Inflammatory macrophage treated with lipopolysaccharide for 4 hours (primary cell): ENCODE measurements at places on chromosomes 4 and X.
A peak's percentile ranks its signal among the peaks of the same experiment; 100 is the strongest.

DNA sequence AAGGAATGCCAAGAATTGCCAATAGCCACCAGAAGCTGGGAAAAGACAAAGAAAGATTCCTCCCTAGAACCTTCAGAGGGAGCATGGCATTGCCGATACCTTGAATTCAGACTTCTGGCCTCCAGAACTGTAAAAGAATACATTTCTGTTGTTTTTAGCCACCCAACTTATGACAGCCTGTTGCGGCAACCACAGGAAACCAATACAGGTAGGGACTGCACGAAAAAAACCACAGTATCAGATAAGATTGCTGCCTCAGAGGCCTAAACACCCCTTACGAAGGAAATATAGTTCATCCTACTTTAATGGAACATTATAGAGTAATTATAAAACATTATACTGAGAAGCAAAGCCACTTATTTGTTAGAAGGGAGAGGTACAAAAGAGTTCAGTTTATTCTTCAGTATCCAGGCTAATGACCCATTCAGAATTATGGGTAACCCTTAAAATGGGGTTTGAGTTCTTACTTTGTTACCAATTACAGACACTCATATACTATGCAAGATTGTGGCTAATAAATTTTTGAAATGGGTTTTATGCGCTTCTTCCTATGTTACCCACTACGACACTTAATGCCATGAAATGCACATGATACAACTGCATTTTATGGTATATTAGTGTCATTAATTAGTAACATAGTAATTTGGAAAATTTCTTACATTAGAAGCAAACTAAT, 37.4 kb upstream of the SMIM10L2A start:
- no peak for DNase-seq

DNA sequence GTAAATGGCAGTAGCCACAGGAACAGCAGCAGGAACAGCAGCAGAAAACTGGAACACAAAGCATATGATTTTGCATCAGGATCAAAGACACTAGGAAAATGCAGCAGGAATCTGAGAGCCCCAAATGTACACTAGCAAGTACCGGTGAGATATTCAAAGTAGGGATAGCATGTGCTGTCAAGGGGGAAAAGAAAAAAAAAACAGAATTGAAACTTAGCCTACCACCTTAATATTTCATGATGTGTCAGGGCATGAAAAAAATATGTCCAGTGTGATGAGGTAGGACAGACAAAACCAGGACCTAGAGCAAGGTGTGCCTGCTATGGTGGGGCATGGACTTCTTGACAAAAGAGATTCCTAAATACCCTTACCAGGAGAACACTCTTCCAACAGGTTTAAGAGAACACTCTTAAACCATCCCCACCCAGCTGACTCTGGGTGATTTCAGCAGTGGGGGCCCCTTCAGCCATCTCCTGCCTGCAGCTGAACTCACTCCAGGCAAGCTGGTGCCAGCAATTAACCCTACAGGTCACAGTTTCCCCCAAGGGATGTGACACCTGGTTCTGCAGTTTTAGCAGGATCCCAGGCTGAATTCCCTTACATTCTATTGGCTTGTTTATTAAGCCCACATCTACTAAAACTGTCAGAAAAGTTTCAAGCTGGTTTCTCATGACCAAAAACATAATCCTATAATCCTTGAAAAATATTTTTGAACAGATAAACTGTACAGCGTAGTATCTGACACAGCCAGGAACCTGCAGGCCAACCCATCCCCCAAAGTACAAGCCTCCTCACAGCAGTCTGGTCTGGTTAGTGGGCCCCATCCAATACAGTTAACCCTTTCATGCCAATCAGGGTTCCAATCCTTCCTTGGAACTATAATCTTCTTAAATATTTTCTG, 62.9 kb upstream of the FMR1 start:
- DNase-seq = no peak

- DNase-seq = peak; percentile 53
These were observed 12.8 kb downstream of the PJA1 start for GRCh38 chrX:69152417-69152841.

DNA sequence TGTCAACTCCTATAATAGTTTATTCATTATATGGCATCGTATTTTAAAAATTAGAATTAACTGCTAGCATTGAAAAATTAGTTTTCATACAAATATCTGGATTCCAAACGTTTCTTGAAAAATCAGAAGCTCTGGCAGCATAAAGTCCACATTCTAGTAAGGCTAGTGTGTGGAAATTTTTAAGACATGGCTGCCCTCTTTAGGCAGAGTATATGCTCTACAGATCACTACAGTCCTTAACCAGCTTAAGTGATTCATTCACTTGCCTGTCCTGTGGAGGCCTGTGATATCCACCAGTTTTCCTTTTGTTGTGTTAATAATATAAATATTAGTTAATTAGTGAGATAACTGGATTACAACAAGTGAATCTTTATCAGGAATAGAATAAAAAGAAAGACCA, 287.2 kb downstream of the OPHN1 start:
- peak; percentile 34 for DNase-seq

DNA sequence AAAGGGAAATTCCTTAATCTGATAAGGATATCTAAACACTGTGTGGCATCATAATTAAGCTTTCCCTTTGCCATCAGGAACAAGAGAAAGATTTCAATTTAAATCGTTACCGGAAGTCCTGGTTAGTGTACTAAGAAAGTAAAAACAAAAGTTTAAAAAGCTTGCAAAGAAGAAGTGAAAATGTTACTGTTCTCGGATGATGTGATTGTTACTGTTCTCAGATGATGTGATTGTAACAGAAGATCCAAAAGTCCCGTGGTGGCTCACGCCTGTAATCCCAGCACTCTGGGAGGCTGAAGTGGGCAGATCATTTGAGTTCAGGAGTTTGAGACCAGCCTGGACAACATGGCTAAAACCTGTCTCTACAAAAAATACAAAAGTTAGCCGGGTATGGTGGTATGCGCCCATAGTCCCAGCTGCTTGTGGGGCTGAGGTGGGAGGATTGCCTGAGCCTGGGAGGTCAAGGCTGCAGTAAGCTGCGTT, 62.5 kb downstream of the RGS12 start:
- DNase-seq = peak; percentile 94

DNA sequence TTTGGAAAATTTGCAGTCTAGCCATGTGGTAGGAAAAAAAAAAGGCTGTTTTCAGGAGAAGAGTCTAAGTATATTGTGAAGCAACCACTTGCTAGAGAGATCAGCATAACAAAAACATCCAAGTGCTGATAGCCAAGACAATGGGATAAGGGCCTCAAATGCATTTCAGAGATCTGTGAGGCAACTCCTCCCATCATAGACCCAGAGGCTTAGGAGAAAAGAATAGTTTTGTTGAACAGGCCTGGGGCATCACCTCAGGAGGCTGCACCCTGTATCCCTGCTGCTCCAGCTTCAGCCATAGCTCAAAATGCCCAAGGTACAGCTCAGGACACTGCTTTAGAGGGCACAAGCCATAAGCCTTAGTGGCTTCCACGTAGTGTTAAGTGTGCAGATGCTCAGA, 13.6 kb upstream of the GPR174 start:
- DNase-seq = no peak

DNA sequence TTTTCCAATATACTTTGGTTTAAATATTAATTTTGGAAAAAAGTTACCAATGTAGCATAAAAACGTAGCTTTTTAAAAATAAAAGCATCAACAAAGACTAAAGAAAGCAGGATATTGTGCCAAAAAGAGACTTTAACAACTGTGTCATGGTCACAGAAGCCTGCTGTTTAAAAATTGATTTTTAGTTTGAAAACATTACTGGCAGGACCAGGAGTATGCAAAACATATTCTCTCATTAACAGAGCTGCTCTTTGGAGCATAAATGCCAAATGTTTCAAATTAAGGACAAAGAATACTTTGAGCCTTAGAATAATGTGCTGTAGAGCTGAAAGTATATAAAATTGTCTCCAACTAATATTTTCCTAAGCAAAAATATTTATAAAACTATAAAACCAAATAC, 279.0 kb downstream of the ARAP2 start:
- no peak for DNase-seq

GRCh38 chr4:147110473-147111367, 165.1 kb upstream of the TTC29 start:
- no peak for DNase-seq

DNA sequence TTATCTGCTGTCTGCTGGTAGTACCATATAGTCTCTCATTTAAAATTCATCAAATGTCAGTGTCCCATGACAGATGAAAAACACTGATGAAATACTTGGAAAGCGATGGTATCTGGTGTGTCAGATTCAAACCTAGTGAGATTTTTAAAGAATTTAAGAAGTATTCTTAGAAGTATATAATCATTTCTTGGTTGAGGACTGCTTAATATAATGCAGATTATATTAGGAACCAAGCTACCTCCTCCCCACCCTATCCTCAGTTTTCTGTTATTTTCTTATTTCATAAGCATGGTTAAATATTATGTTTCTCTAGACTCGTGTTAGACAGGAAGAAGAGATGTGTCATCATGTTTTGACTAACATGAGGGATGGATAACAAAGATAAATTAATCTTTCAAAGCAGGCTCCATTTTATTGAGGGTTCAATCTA, 118.5 kb downstream of the GLUD2 start:
- DNase-seq = no peak

DNA sequence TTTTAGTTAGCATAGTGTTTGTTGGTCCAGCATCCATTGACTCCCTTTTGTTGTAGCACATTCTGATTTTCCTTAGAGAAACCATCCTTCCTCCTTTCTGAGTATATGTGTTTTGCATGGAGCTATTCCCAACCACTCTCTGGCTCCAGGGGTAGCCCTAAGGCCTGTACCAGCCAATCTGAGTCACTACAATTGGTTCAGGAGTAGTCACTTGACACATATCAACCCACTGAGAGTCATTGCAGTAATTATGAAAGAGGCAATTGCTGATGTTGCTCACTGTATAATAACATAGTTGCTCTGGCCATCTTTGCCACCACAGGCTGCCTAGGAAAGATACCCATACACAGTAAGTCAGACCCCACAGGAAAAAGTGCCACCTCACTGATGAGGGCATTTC, 71.2 kb upstream of the GRID2 start:
- DNase-seq = no peak

GRCh38 chr4:188455062-188455752, 316.0 kb downstream of the TRIML1 start:
- DNase-seq = no peak
